SJSA1 (cell line): ENCODE measurements at places on chromosomes 13 and 19.

DNA sequence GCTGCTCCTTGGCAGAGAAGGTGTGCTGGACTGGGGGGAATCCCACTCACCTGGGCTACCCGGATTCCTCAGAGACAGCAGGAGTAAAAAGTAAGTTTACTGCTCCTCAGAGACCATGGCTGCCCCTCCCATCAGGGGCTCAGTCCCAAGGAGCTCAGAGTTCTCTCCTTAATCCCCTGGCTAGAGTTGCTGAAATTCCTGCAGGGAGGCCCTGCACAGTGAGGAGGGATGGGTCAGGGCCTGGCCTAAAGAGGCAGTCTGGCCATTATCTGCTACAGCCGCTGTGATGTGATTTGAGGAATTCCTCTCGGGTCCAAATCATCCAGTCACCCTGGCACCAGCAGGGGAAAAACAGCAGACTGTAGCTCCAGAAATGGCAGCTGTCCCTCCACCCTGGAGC is 502.5 kb downstream of the PCDH17 start:
- DNase-seq: no peak

DNA sequence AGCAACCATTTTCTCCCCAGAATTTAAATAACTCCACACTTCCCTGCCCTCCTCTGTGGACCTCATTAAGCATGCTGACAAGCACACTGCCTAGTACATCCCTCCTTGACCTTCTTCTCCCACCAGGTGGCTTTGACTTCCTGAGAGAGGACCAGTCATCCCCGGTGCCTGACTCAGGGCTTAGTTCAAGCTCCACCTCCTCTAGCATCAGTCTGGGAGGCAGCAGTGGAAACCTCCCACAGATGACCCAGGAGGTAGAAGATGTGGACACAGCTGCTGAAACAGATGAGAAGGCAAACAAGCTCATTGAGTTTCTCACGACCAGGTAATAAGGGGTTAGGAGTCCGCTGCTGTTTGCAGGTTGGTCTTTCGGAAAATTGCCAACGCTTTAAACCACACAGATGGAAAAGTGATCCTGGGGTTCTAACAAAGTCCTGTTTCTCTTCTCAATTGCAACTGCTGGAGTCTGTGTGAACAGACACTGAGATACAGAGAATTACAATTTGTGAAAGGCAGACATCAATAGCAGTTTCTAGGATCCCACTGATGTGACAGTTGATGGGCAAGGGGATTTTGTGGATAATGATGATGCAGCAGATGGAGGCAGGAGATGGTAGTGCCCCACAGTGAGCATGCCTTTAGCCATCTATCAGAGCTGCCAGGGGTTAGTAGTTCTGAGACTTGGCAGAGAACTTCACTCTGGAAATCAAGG is 86.7 kb downstream of the ZAR1L start:
- DNase-seq: no peak

DNA sequence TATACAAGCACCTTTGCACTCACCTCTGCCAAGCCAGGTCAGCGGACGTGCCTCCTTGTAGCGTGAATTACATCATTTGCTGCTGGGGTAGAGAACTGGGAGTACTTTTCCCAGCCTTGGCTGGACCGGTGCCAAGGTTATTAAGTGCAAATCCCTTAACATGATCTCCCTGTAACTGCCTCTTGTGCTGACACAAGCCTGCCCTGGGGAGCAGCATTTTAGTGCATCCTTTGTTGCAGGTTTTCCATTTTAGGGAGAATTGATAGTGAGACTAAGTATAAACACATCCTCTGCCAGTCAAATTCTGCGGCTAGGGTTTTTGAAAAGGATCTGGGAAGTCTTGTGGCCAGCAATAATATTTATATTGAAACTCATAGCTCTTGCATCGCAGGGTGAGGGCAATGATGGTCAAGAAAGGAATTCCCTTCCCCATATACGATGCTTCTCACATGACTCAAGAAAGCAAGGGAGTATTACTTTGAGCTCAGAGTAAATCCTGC is 32.7 kb upstream of the DCLK1 start:
- DNase-seq: peak; percentile 85

DNA sequence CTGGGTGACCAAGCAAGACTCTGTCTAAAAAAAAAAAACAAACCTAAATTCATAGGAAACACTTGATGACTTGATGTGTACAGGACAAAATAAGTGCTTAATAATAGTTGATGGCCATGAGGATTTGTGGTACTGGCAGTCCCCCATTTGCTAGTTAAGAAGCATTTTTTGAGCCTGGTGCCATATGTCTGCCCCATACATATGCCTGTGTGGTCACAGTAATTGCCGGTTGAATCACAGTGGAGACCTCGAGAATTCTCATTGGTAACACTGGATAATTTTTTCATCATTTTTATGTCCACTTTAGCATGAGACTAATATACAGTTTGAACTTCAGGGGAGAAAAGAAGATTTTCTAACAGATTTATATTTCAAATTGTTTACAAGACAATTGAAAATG is 79.2 kb downstream of the LRCH1 start:
- DNase-seq: no peak

DNA sequence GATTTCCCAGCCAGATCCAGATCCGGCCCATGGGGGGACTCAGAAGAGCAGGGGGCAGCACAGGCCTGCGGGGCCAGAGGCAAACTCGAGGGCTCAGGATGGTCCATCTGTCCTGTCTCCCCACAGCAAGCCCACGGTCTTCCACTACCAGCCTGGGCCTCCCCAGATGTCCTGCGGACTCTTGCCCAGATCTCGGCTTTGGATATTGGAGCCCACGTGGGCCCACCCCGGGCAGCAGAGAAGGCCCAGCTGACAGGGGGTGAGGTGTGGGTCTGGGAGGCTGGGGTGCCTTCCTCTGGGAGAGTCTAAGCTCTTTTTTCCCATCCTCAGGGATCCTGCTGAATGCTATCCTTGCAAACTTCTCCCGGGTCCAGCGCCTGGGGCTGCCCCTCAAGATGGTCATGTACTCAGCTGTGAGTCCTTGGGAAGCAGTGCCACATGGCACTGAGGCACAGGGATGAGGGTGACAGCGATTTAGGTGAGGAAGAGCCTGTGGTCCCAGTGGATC is 3.4 kb downstream of the ACP4 start:
- DNase-seq: no peak

- DNase-seq: no peak
Observed at GRCh38 chr19:19711306-19711933, 21.5 kb downstream of the ZNF14 start.

DNA sequence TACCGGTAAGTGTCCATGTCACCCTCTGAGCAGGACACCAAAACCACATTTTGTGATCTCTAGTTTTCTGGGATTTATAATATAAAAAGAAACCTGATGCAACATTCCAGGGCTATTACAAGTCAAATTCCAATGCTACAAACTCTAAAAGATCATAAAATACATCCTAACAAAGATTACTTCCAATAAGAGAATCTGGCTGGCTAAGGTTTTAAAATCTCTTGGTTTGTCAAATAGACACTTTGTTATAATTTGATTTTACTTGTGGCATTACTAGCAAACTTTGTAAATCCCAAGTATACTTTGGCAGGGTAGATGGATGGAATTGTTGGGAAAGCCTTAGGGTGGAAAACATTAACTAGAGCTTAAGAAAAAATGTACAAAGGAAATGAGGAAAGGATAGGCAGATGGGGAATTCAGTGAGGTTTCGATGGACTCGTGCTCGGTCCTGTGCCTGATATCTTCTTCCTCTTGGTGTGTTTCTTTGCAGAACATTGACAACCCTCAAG is 74.0 kb upstream of the POMP start:
- no peak for DNase-seq

DNA sequence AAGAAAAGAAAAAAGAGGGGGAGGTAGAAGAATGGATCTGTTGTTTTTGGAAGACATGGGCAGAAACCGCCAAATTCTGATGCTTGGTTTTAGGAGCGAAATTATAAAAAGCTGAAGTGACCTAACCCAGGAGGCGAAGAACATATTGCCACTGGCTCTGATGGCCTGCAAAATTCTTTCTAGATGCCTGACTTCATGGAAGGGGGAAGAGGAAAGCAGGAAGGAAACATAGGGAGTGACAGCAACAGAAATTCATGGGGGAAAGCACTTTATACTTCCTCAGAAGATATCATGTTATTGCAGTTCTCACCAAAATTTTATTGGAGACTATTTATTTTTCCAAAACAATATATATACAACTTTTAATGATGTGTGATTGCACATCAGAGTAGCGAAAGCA is 213.5 kb downstream of the DLEU7 start:
- no peak for DNase-seq

DNA sequence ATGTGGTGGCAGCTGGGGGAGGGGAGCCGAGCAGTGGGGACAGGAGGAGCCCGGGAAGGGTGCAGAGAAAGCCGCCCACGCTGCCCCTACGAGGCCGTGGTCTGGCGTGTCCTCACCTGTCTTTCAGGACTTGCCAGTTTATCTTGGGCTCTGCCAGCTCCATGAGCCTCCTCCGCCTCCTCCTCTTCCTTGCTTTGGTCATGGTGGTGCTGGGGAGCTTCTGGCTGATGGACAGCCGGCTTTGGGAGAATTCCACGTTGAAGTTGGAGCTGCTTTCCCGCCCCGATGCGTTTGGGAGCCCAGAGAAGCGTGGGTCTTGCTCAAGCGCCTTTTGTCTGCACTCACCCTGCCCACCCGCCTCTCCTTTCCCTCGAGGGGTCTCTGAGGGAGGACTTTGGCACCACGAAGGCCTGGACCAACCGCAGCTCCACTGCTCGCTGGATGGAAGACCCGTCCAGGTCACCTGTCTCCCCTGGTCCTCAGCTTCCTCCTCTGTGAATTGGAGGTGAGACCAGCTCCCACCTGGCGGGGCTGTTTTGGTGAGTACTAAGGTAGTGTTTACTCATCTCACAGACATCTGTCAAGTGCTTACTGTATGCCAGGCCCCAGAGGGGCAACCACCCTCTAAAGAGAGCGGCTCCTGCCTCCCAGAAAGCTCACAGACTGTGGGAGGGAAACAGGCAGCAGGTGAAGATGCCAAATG is 29.7 kb upstream of the MIER2 start:
- no peak for DNase-seq

- peak; percentile 23 for DNase-seq
Observed at GRCh38 chr13:94860981-94861407, 148.6 kb upstream of the SOX21 start.

- DNase-seq: no peak
Observed at GRCh38 chr13:110580800-110581199, 19.3 kb upstream of the RAB20 start.

GRCh38 chr19:41997121-41997850 is 3.3 kb upstream of the ATP1A3 start:
- DNase-seq: peak; percentile 17

GRCh38 chr13:50261130-50261901 is 246.1 kb downstream of the KCNRG start:
- DNase-seq: no peak

DNA sequence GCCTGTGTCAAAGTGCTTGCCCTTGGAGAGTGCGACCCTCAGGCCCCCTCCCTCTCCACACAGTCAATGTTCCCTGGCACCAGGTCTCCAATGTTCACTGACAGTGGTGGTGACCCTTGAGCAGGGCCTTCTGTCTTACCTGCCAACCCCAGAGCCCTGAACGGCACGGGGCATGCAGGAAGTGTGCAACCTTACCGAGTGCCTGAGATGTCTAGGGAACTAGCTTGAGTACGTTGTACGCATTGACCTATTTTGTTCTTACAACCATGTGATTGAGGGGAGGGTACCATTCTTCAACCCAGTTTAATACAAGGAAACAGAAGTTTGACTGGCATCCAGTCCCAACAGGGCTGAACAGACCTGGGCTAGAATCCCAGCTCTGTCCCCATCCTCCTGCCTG is 13.2 kb downstream of the MAG start:
- no peak for DNase-seq

DNA sequence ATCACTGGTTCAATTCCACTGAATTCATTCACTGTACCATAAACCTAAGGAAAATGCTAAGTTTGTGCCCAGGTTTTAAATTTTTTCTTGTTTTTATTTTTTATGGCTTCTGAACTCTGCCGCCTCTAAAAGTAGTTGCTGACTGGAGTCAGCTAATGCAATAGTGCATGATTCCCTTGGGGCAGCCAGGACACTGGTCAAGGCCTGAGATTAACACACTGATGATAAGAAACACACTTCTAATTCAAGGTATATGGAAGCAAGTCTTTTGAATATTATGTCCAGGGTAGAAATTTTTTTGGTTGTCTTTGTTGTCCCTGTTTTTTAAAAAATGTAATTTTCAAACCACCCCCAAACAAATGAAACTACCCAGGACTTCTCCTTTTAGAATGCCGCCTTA is 72.2 kb downstream of the CDADC1 start:
- DNase-seq: no peak

DNA sequence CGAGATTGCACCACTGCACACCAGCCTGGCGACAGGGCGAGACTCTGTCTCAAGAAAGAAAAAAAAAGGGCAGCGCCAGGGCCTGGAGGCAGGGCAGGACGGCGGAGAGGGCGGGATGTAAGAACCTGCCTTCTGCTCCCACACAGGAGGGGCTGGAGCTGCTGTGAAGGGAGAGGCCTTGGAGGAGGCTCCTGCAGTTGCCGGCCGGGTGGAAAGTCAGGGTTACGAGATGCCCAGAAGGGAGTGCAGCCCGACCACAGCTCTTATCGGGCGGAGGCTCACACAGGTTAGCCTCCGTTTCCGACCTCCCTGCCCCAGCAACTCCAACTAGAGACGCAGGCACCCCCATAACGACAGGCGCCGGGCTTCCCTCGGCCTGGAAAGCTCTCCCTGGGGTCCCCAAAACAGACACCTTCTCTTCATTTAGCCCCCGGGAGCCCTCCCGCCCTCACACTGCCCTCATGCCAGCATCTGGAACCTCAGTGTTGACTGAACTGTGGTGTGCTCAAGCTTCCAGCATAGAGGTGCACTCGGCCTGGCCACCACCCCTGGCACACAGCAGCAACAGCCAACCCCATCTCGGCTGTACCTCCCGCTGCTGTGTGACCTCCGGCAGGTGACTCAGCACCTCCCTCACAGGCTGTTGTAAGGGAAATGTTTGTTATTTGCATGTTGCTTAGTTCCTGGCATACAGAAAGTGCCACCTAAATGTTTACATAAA is 1.4 kb downstream of the PLPP2 start:
- no peak for DNase-seq

DNA sequence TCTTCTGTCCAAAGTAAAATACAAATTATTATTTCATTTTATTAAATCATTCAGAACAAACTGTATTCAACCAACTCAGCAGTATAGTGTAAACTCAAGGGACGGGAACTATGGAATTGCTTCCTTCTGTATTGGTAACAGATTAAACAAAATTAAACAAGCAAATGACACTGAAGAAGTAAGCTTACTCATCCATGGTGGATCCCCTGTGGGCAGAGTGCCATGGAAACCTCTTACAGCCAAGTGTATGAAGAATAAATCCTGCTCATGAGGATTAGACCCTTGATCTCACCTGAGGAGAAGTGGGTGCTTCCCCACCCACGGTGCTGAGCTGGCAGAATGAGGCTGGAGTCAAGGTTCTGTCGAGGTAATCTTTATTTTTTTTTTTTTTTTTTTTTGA is 18.0 kb upstream of the RFXAP start:
- no peak for DNase-seq

DNA sequence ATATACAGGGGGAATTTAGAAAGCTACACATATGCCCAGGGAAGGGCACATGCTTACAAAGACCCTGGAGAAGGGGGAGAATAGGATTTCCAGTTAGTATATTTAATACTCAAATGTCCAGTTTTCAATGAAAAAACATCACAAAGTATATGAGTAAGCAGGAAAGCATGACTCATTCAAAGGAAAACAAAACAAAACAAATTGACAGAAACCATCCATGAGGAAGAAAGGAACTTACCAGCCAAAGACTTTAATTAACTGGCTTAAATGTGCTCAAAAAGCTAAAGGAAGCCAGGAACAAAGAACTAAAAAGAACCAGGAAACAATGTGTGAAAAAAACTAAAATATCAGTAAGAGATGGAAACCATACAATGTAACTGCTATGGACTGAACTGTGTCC is 716.2 kb upstream of the ARGLU1 start:
- DNase-seq: no peak

- no peak for DNase-seq
Observed at GRCh38 chr19:34504809-34505291, 23.3 kb downstream of the WTIP start.
